Omental fat pad (tissue), 4 donors: ENCODE measurements at places on chromosomes 16 and 17.

DNA sequence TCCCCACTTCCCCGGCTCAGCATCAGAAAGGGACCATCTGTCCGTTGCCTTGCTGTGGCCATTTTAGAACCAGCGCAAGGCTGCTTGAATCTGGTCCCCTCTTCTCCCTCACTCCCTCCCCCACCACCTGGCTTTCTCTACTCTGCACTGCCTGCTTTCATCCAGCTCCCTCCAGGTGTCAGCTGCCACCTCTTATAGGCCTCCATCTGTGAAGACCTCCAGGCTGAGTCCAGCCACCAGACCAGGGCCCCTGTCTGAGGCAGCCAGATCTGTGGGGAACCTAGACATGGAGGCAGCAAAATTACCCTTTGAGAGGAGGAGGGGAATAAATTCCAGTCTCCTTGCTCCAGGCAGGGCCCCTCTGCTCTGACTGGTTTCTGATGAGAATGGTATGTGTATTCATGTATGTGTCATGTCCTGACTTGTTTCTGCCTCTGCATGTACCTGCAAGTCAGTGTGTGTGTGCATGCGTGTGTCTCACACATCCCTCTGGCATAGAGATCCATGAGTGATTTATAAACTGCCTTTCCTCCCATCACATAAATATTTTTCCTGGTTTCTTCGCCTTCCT, 21.1 kb downstream of the MINK1 start:
- DNase-seq, result no peak

GRCh38 chr17:28646039-28646754, 1.2 kb upstream of the BLTP2 start:
- DNase-seq, result no peak

DNA sequence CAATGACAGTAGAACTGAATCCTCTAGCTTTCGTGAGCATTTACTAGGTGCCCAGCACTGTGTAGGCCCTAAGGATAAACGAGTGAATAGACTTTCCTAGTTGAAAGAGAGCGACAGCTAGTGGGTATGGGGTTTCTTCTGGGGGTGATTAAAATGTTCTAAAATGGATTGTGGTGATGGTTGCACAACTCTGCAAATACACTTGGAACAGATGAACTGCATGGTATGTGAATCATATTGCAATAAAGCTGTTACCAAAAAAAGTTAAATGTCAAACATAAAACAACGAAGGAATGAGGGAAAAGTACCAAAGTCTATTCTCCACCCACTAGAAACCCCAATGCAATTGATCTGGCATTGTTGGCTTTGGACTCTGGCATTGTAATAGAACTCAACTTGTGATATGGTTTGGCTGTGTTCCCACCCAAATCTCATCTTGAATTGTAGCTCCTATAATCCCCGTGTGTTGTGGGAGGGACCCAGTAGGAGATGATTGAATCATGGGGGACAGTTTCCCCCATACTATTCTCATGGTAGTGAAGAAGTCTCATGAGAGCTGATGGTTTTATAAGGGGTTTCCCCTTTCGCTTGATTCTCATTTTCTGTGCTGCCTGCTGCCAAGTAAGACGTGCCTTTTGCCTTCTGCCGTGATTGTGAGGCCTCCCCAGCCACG, 70.5 kb downstream of the MARF1 start:
- no peak for DNase-seq

DNA sequence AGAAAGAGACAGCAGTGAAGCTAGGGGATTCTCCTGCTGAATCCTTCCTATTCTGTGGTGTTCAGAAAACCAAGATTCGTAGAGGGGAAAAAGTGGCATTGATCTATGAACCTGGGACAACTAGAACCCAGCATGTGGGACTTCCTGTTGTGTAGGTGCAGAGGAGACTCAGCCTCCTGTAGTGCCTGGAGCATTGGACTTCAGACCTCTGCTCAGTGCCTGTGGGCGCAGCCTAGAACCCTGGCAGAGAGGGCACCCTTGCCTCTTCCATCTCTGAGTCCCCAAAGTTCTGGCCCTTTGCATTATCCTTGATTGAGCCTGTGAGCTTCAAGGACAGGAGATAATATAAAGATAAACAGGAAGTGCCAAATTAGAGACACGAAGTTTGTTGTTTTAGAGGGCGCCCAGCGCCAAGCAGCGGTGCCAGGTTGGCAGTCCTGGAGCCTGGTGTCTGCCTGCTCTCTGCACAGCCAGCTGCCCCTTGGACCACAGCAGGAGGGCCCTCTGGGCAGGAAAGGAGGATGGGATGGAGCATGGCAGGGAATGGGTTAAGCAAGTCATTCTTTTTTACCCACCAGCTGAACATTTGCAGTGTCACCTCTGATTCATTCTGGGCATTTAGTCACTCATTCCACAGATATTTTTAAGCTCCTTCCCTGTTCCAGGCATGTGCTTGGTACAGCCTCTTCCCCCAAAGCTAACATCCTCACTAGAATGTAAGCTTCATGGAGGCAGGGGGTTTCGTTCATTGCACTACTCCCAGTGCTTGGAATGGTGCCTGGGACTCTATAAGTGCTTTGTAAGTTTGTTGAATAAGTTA, 11.9 kb upstream of the SP6 start:
- DNase-seq, result no peak

GRCh38 chr17:2990396-2990795, 73.0 kb downstream of the OR1D5 start:
- no peak for DNase-seq

GRCh38 chr17:41483991-41484826, 3.3 kb upstream of the KRT35 start:
- no peak for DNase-seq

DNA sequence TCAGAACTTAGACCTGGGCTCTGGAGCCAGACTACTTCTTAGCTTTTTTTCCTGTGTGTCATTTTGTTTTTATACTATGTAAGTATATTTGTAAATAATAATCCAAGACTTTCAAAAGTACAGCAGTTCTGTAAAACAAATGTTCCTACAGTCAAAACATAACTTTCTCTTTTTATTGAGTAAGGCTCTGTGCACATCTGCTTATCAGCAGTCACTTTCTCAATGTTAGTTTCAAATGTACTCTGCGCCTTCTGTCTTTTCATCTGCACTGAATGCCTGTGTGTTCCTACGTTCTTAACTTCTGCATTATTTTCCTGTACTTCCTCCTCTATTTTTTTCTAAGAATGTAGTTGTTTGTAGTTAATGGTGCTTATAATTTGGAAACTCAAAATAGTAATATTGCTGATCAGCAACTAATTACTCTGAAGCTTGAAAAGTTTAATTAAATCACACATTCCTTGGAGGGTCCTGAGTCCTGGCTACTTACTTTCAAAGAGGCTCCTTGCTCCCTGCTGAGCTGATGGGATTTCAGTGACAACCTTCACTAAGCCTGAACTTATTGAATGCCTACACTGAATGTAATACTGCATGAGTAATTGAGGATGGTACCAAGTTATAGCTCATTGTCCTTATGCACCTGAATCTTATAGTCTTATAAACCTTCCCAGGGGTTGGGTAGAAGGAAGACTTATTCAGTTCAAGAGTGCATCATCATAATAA, 329.9 kb downstream of the KCNJ2 start:
- no peak for DNase-seq

DNA sequence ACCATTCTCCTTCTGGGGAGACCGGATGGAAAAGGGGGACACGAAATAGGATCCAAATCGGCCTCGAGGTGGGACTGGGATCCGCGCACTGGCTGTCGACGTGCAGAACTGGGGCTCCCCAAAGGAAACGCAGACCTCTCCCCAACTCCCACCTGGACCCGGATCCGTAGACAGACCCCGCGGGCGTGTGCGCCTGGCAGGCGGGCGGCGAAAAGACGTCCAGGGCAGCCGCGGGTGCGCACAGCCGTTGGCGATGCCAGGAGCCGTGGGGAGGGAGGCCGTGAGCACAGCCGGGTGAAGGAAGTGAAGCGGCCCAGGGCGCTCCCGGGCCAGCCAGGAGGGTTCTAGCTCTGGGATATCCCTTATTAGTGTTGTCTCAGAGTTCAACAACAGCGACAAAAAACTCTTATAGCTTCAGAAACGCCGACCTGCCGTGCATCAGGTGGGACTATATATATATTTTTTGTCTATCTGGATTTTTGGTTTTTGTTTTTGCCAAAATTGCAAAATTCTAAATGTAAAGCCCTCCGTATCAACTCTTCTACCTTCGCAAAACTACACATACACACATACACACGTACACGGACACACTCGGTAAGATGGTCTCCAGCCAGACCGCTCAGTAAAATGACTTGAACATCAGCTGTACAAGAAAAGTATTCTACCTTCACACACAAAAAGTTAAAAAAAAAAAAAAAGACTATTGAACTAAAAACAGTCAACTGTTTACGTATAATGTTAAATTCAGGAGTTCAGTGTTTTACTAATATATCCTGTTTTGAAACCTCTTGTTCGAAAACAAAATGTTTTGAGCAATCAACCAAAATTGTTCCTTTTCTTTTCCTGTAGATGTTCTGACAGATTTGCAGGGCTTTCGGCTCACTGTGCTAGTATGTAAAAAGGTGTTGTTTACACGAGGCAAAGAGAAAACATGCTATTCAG, 5.2 kb upstream of the AATF start:
- no peak for DNase-seq
